ENCODE measurements at places on chromosomes 12 and 14.

DNA sequence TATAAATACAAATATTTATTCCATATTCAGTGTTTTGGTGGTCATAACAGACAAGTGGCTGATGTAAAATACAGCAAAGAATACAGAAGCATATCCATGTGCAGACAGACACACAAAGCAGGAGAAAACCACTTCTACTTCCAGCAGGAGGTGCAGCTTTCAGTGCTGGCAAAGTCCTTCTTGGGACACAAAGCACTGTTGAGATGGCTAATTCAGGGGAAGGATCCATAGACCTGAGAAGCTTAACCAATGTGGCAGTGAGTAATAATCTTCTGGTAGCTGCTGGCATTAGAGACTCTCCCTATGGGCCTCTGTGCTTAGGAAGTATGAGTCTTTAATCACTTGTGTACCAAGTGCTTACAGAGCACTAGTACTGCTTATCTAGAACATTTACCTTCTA is 26.8 kb downstream of the AMN1 start:
- no peaks in the 10 kb centered on the region for H3K27me3 ChIP-seq
- no peak for DNase-seq
- no peak overlapping the region for H3K4me3 ChIP-seq
- no peaks in the 10 kb centered on the region for H3K4me1 ChIP-seq
- no peaks in the 10 kb centered on the region for H3K36me3 ChIP-seq
- H3K27ac ChIP-seq = no peak overlapping the region

DNA sequence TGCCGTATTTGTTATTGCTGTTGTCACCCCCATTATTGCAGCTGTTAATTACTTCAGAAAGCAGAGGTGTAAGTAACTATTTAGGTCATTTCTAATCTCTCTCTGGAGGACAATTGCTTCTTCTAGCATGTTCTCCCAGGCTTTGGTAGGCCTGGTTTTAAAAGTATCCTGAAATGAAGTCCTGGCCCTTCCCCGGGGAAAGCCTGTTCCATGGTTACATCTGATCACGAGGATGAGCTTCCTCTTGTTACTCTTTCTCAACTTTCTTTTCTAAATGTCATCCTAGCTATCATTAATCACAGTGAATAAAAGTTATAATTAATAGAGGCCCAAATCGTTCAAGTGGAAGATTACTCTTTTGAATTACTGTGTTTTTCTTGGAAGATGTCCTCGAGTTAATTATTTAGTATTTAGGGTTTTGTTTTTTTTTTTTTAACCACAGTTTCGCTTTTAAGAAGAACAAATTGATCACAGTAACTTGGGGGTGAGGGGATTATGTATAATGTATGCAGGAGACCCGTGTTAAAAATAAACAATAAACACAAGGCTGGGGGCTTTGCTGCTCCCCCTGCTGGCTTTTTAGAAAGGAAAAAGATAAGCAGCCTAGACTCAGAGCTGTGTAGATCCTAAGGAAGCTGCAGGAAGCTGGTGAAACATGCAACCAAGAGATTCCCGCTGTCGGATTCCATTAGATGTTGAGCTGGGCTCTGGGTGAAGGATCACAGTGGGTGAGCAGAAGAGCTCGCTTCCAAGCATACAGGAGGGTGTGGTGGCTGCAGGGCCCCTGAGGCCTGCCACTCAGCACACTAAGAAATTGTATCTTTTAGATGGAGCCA is 420.1 kb downstream of the FUT8 start:
- no peaks in the 10 kb centered on the region for H3K27me3 ChIP-seq
- H3K27ac ChIP-seq = no peak overlapping the region
- DNase-seq = no peak
- H3K4me1 ChIP-seq = no peaks in the 10 kb centered on the region

- H3K36me3 ChIP-seq = no peaks in the 10 kb centered on the region
- peaks cover 11% of the 10 kb centered on the region for H3K4me1 ChIP-seq
- peak overlapping the region; percentile 55 for H3K4me3 ChIP-seq
- H3K27me3 ChIP-seq = no peaks in the 10 kb centered on the region
- H3K27ac ChIP-seq = peak overlapping the region; percentile 80
- peak; percentile 58 for DNase-seq
Observed at GRCh38 chr14:91417983-91418386, 365 bp upstream of the CCDC88C start.

- H3K4me3 ChIP-seq = no peak overlapping the region
- no peak for DNase-seq
- no peak overlapping the region for H3K27ac ChIP-seq
- H3K4me1 ChIP-seq = peaks cover 5% of the 10 kb centered on the region
- no peaks in the 10 kb centered on the region for H3K27me3 ChIP-seq
- no peaks in the 10 kb centered on the region for H3K36me3 ChIP-seq
Observed at GRCh38 chr14:93099196-93099595, 16.5 kb downstream of the ITPK1 start.

GRCh38 chr12:2057041-2057794 is 4.4 kb downstream of the CACNA1C start:
- no peak overlapping the region for H3K4me3 ChIP-seq
- peak; percentile 52 for DNase-seq
- H3K27ac ChIP-seq = no peak overlapping the region
- no peaks in the 10 kb centered on the region for H3K4me1 ChIP-seq
- H3K36me3 ChIP-seq = no peaks in the 10 kb centered on the region

DNA sequence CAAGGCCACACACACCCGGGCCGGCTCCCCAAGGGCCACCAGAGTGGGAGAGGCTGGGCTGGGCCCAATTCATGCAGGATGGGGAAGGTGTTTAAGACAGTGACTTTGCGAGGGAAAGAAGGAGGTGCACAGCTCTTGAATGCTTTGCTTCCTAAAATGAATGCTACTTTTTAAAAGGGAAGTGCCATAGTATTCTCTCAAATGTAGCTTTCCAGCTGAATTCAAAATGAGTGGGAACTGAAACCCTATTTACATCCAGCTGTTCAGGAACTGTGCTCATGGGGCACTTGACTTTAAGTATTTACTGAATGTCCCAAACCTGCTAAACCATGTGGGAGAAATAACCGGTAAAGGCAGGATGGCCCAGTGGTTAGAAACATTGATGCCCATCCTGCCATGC is 7.6 kb downstream of the ITPK1 start:
- H3K27me3 ChIP-seq = no peaks in the 10 kb centered on the region
- H3K4me3 ChIP-seq = no peak overlapping the region
- H3K27ac ChIP-seq = no peak overlapping the region
- peaks cover 7% of the 10 kb centered on the region for H3K4me1 ChIP-seq

- H3K27me3 ChIP-seq = no peaks in the 10 kb centered on the region
- no peaks in the 10 kb centered on the region for H3K4me1 ChIP-seq
Observed at GRCh38 chr14:71956920-71957563, 24.8 kb downstream of the RGS6 start.

GRCh38 chr14:80483331-80483730 is 272.0 kb upstream of the DIO2 start:
- no peak overlapping the region for H3K4me3 ChIP-seq
- DNase-seq = no peak
- no peaks in the 10 kb centered on the region for H3K36me3 ChIP-seq
- H3K27me3 ChIP-seq = no peaks in the 10 kb centered on the region
- no peaks in the 10 kb centered on the region for H3K4me1 ChIP-seq
- no peak overlapping the region for H3K27ac ChIP-seq

- H3K4me1 ChIP-seq = no peaks in the 10 kb centered on the region
- H3K4me3 ChIP-seq = no peak overlapping the region
- no peaks in the 10 kb centered on the region for H3K36me3 ChIP-seq
- H3K27ac ChIP-seq = no peak overlapping the region
- H3K27me3 ChIP-seq = no peaks in the 10 kb centered on the region
Observed at GRCh38 chr14:44404036-44404435, 103.0 kb downstream of the FSCB start.

DNA sequence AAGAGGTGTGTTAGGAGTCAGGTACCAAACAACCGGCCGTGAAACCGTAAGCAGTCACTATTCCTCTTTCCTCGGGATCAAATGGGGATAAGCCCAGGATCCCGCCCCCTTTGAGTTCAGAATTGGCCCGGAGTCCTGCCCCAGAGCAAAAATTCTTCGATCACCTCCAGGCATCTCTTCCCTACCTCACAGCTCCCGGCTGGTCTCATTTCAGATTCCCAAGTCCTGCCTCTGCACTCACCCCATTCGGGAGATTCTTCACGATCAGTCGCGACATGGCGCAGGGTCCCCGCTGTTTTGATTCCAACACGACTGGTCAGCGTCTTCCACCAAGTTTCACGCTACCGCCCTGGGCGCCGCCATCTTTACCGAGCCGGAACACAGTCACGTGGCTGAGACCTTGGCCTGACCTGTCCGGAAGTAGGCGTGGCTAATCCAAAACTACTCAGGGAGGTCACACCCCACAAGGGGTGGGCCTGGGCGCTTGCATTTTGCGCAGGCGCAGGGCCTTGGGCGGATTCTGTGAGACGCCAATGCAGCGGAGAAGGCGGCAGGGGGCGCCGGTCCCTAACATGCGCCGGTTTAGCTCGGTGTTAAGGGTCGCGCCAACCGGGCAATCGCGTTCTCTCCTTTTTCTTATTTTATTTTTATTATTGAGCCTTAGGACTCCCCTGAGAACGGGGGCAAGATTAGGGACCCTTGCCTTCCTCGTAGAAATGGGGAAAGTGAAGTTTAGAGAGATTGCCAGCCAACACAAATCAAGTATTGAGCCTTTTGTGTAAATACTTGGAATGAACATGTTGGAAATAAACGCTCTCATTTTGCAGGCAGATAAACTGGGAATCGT is at the start of gene RBM19:
RBM19 (minus strand) TSS at position 375 of the 847 bp plus-strand sequence; CDS start at position 277, 98 bp downstream.
- no peak within 1 kb of the TSS for H3K27ac ChIP-seq
- peak; percentile 93 for DNase-seq
- H3K4me3 ChIP-seq = peak within 1 kb of the TSS; percentile 82
- H3K36me3 ChIP-seq = no peaks in the 10 kb centered on the region
- no peaks in the 10 kb centered on the region for H3K27me3 ChIP-seq

DNA sequence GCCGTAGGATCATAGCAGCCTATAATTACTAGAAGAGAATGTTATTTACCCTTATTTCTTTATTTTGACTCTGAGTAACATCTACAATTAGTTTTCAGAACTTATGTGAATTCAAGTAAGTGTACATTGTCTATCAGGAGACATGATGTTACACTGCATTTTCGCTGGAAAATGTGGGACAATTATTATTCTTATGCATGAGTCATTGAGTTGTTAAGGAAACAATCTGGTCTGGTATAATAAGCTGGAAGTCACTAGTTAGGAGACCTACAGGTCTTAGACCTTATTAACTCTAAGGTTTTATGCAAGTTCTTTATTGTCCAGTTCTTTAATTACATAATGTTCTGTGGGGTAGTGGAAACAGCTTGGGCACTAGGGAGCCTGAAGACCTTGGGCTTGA is 5.8 kb downstream of the KTN1 start:
- no peaks in the 10 kb centered on the region for H3K27me3 ChIP-seq
- H3K27ac ChIP-seq = no peak overlapping the region

DNA sequence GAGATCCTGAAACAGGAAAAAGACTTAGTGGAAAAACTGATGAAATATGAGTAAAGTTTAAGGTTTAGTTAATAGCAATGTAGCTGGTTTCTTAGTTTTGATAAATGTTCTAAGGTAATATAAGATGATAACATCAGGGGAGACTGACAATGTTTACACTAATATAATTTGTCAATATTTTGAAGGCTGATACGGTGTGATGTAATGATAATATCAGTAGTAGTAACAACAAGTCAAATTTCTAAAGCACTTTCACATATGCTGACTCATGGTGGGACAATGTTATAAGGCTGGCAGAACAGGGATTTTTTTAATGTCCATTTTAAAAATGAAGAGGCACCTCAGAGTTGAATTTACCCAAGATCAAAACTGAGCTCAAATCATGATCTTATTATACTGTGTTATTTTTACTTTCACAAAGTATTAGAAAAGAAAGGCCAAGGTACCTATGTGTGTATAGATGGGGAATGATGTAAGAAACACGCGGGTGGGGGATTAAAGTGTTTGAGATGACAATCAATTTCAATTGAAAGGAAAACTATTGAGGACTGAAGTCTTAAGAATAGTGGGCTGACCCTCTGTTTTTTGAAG is 2.4 kb upstream of the FLRT2 start:
- H3K4me1 ChIP-seq = no peaks in the 10 kb centered on the region
- no peak overlapping the region for H3K4me3 ChIP-seq
- no peaks in the 10 kb centered on the region for H3K27me3 ChIP-seq

DNA sequence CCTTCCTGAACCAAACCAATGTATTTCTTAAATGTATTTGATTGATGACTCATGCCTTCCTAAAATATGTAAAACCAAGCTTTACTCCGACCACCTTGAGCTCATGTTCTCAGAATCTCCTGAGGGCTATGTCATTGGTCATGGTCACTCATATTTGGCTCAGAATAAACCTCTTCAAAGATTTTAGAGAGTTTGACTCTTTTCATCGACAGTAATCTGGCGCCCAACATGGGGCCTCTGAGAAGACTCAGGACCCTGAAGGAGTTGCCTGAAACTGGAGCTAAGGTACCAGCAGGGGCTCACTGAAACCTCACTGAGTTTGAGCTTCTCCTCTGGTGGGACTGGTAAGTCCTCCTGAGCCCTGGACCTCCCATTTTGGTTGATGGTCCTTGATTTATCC is 17.2 kb upstream of the PSMC1 start:
- H3K27ac ChIP-seq = no peak overlapping the region
- no peaks in the 10 kb centered on the region for H3K36me3 ChIP-seq
- H3K4me1 ChIP-seq = 0 out of 2 replicates have a peak, but pooled peaks cover 4% of the 10 kb centered on the region

- no peak overlapping the region for H3K4me3 ChIP-seq
- no peaks in the 10 kb centered on the region for H3K4me1 ChIP-seq
- no peaks in the 10 kb centered on the region for H3K27me3 ChIP-seq
Observed at GRCh38 chr12:103462675-103463074, 33.1 kb downstream of the C12orf42 start.

GRCh38 chr14:78595797-78596196 is 425.6 kb downstream of the NRXN3 start:
- no peaks in the 10 kb centered on the region for H3K27me3 ChIP-seq
- H3K36me3 ChIP-seq = no peaks in the 10 kb centered on the region
- H3K4me3 ChIP-seq = no peak overlapping the region
- DNase-seq = no peak
- no peaks in the 10 kb centered on the region for H3K4me1 ChIP-seq

DNA sequence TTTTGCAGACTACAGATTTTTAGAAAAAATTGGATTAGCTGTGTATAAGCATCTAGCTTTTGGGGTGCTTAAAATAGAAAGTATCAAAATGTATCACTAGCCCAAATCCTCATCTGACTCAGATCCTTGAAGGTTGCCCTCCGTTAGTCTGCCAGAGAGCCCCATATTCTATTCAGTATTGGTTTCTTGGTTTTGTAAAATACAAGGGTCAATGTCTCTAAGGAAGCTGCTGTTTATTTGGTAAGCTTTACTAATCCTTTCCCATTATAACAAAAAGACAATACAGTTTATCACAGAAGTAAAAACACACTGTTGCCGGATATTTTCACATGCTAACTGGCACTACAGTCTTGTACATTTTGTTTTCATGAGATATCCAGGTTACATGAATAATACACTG is 92.8 kb upstream of the PTHLH start:
- H3K27me3 ChIP-seq = no peaks in the 10 kb centered on the region
- H3K27ac ChIP-seq = no peak overlapping the region
- no peak for DNase-seq

- no peak for DNase-seq
- H3K4me3 ChIP-seq = no peak overlapping the region
- no peaks in the 10 kb centered on the region for H3K36me3 ChIP-seq
- H3K27ac ChIP-seq = no peak overlapping the region
- no peaks in the 10 kb centered on the region for H3K4me1 ChIP-seq
- H3K27me3 ChIP-seq = no peaks in the 10 kb centered on the region
Observed at GRCh38 chr12:5988088-5988487, 43.0 kb upstream of the ANO2 start.
